ENCODE measurements at places on chromosomes 6 and 20.

DNA sequence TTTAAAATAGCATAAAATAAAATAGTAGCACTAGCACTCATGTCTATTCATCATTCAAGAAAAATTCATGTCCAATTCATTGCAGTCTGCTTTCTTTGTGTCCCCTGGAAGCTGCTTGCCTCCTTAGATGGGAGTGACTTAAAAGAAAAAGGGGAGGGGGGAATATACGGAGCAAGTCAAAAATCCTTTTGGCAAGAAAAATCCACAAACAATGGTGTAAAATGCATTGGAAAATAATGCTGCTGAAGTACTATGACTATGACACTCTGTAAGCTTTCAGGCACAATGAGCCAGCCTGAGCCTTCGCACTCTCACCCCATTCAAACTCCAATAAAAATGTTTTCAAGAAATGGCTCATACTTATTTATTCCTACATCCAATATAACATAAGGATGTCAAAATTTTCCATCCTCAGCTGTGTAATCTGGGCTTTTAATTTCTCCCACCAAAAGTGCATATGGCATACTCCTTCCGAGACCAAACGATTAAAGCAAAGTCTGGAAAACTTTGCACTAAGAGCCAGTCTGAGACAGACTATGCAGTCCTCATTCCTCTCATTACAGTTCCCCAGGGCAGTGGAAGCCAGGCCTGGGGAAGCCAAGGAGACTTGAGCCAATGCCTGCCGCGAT is 790 bp downstream of the NEDD9 start:
- H3K27ac ChIP-seq: peak overlapping the region; percentile 99
- H3K27me3 ChIP-seq: no peaks in the 10 kb centered on the region
- peak overlapping the region; percentile 83 for H3K4me3 ChIP-seq
- H3K36me3 ChIP-seq: peaks cover 1% of the 10 kb centered on the region
- peaks cover 66% of the 10 kb centered on the region for H3K4me1 ChIP-seq

DNA sequence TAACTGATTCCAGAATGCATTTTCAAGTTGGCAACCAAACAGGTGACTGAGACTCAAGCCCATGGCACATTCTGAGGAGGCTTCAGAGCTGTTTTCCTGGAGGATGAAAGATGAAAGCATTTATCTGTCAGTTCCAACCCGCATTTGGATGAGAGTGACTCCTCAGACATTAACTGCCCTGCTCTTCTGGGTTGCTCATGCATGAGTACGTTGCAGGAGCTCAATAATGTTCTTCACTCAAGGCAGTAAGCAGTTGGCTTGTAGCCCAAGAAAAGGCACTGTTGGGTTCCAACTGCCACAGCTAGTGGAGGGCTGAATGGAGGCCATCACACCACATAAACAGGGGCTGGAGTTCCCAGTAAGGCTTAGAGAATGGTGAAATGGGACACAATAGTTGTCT is 155.3 kb downstream of the FUT9 start:
- no peak overlapping the region for H3K27ac ChIP-seq
- DNase-seq: no peak
- no peaks in the 10 kb centered on the region for H3K36me3 ChIP-seq

DNA sequence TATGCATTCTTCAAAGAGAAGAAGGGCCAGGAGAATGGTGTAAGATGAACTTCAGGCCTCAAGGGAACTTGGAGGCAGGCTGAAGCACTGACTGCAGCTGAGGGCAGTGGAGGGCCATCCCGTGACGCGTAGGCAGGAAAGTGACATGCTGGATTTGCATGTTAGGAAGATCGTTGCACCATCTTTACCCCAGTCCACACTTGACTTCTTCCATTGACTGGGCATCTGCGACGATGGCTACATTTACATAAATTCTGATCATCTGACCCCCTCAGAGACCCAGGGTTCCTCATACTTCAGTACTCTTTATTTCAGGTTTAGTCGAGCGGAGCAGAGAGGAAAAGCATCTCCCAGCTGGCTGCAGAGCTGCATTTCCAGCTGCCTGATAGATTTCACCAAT is 180.2 kb downstream of the PTPRT start:
- no peak overlapping the region for H3K27ac ChIP-seq
- peaks cover 6% of the 10 kb centered on the region for H3K36me3 ChIP-seq
- H3K4me3 ChIP-seq: no peak overlapping the region
- H3K27me3 ChIP-seq: no peaks in the 10 kb centered on the region
- peaks cover 10% of the 10 kb centered on the region for H3K4me1 ChIP-seq

GRCh38 chr6:128282961-128283360 is 237.4 kb downstream of the PTPRK start:
- peaks cover 5% of the 10 kb centered on the region for H3K36me3 ChIP-seq
- H3K4me3 ChIP-seq: no peak overlapping the region
- no peaks in the 10 kb centered on the region for H3K27me3 ChIP-seq
- no peak overlapping the region for H3K27ac ChIP-seq

DNA sequence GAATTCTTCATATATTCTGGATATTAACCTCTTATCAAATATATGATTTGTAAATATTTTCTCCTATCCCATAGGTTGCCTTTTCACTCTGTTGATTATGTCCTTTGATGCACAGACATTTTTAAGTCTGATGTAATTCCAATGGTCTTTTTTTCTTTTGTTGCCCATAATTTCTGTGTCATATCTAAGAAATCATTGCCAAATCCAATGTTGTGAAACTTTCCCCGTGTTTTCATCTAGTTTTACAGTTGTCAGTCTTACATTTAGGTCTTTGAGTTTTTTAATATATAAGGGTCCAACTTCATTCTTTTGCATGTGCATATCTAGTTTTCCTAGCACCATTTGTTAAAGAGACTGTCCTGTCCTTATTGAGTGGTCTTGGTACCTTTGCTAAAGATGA is 111.5 kb downstream of the SESN1 start:
- no peak overlapping the region for H3K4me3 ChIP-seq
- peaks cover 13% of the 10 kb centered on the region for H3K4me1 ChIP-seq
- DNase-seq: no peak
- H3K36me3 ChIP-seq: peaks cover 26% of the 10 kb centered on the region
- H3K27me3 ChIP-seq: no peaks in the 10 kb centered on the region
- H3K27ac ChIP-seq: no peak overlapping the region

- peak overlapping the region; percentile 88 for H3K27ac ChIP-seq
- peaks cover 51% of the 10 kb centered on the region for H3K27me3 ChIP-seq
- H3K4me3 ChIP-seq: peak overlapping the region; percentile 72
- no peak for DNase-seq
- H3K36me3 ChIP-seq: no peaks in the 10 kb centered on the region
Measured at GRCh38 chr6:90297115-90297866, 648 bp upstream of the BACH2 start.

DNA sequence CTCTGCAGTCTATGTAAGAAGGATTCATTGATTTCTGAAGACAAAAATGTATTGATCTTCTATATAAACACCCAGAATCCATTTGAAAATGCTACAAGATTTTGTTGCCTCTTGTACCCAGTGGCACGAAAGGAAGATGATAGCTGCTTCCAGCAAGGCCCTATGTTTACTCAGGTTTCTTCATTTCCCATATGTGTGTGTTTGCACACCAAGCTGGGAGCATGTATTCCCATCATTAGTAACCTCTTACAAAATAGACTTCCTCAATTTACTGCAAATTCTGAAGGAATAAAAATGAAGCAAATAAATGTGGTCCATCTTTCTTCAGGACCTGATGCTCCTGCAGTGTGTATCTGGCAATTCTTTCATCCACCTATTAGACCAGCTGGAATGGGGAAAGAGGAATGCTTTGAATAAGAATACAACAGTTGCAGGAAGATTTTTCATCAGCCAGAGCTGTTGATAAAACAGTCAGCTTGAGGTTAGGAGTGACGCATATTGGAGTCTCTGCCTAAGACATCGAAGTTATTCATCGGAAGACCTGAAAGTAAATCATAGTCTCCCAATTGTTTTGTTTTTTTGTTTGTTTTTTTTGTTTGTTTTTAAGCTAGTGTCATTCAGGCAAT is 132.3 kb downstream of the PDE7B start:
- H3K36me3 ChIP-seq: no peaks in the 10 kb centered on the region
- H3K4me3 ChIP-seq: no peak overlapping the region
- no peaks in the 10 kb centered on the region for H3K27me3 ChIP-seq
- H3K4me1 ChIP-seq: peaks cover 1% of the 10 kb centered on the region
- no peak overlapping the region for H3K27ac ChIP-seq

DNA sequence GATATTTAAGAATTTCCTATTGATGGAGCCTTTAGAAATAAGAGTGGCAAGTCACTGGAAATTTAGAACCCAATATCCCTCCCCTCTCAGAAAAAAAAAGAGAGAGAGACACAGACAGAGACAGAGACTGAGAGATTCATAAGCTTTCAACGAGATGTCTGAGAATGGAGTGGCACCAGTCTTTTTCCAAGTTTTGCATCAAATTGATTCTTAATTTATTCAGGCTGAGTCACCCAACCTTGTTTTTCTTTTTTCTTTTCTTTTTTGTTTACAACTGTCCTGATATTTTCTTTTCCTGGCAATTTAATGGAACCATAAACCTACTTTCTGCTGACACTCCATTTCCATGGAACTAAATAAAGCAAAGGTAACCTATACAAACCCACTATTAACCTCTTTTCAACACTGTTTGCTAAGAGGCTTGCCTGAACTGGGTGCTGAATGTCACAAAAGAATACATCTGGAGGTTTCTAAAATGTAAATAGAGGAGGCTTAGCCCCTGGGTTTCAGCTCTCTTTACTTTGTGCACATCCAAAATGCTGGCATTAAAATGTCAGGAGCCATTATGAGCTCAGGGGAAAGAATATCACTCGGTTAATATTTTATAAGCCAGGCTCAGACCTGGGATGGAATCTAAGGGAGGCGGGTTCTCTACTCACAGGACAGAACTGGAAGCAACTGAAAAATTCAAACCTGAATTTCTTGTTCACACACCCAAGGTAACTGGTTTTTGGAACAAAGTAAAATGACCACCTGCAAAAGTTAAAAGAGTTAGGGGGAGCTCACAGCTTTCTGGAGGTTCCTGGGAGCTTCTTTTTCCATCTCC is 100.8 kb downstream of the BFSP1 start:
- no peak overlapping the region for H3K27ac ChIP-seq
- H3K27me3 ChIP-seq: peaks cover 33% of the 10 kb centered on the region
- no peak overlapping the region for H3K4me3 ChIP-seq
- H3K4me1 ChIP-seq: peaks cover 13% of the 10 kb centered on the region
- DNase-seq: no peak

DNA sequence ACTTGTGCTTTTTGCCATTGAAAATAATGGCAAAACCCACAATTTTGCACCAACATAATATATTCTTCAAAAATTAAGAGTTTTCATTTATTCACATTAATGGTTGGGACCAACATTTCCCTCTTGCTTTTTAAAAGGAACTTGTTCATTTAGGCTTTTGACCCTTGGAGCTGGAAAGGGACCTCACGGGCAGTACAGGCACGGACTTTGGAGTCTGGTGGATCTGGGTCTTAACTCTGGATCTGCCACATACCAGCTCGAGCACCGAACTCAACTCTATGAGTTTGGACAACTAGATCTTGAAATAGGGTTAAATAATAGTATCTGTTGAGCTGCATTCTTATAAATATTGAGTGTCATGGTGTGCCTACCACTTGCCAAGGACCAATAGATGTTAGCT is 37.2 kb downstream of the AFDN start:
- H3K27ac ChIP-seq: peak overlapping the region; percentile 79
- H3K36me3 ChIP-seq: peaks cover 34% of the 10 kb centered on the region
- DNase-seq: no peak
- no peak overlapping the region for H3K4me3 ChIP-seq
- H3K4me1 ChIP-seq: peaks cover 37% of the 10 kb centered on the region
- H3K27me3 ChIP-seq: no peaks in the 10 kb centered on the region

- DNase-seq: no peak
- no peak overlapping the region for H3K4me3 ChIP-seq
- no peaks in the 10 kb centered on the region for H3K36me3 ChIP-seq
- H3K27me3 ChIP-seq: peaks cover 5% of the 10 kb centered on the region
- H3K27ac ChIP-seq: no peak overlapping the region
Measured at GRCh38 chr20:10922506-10922905, 248.7 kb upstream of the JAG1 start.

DNA sequence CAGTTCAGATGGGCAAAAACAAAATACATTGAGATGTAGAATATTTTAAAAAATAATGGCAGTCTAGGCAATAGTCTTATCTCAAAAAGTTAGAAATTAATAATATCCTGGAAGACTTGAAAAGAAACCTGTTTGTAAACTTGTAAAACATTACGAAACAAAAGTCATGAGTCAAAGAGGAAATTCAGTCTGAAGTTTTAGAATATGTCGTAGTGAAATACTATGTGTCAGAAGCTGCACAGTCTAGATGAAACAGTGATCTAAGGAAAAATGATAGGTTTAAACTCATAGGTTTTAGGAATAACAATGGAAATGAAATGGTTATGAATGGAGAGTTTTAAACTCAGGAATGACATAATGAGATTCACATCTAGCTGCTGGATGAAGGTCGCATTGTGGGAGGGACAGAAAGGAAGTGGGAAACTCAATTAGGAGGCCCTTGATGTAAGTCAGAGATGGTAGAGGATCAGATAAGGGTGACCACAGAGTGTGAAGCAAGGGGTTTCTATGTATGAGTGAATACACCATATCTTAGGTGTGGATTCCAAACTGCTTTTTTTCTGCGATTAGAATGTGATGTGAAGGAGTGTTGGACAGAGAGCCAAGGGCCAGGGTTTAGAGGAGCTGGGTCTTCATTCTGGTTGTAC is 2.8 kb downstream of the SNRPB2 start:
- peaks cover 12% of the 10 kb centered on the region for H3K27me3 ChIP-seq
- H3K36me3 ChIP-seq: peaks cover 11% of the 10 kb centered on the region
- no peak for DNase-seq
- peaks cover 13% of the 10 kb centered on the region for H3K4me1 ChIP-seq
- H3K27ac ChIP-seq: no peak overlapping the region

DNA sequence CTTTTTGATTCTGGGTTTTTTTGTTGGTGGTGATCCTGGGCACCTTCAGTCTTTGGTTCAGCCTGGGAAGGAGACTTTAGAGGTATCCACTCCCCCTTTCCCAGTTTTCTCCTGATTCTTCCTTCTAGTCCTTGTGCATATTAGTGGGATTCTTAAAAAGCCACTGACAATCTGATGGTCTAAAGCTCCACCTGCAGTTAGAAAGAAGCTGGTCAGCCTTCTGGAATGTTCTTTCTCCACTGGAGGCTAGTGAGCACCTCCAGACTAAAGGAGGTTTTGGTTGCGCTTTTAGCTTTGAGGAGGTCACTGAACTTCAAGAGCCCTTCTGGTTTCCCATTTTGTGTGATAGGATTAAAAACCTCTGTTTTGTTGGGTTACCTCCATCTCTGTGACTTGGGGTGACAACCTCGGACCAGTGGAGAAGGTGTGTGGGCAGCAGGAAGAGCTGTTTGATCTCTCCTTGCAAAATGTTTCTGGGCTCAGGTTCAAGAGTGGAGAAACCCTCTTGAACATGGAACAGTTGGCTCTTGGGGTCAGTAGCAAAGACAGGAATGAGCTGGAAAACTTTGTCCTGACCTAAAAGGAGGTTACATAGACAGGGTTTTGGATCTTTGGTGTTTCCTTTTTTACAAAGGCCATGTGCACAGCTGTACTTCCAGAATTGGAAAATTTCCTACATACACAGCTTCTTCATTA is 29.0 kb downstream of the JARID2 start:
- no peaks in the 10 kb centered on the region for H3K36me3 ChIP-seq
- no peak overlapping the region for H3K4me3 ChIP-seq
- H3K4me1 ChIP-seq: peaks cover 22% of the 10 kb centered on the region
- no peak overlapping the region for H3K27ac ChIP-seq

- no peak overlapping the region for H3K27ac ChIP-seq
- H3K4me1 ChIP-seq: no peaks in the 10 kb centered on the region
- DNase-seq: no peak
- no peaks in the 10 kb centered on the region for H3K27me3 ChIP-seq
- no peak overlapping the region for H3K4me3 ChIP-seq
Measured at GRCh38 chr20:22182148-22182547, 402.2 kb downstream of the FOXA2 start.

All from progenitor cell of endocrine pancreas (in vitro differentiated cells).